ENCODE measurements at places on chromosomes 5 and 9.
A peak's percentile ranks its signal among the peaks of the same experiment; 100 is the strongest.

DNA sequence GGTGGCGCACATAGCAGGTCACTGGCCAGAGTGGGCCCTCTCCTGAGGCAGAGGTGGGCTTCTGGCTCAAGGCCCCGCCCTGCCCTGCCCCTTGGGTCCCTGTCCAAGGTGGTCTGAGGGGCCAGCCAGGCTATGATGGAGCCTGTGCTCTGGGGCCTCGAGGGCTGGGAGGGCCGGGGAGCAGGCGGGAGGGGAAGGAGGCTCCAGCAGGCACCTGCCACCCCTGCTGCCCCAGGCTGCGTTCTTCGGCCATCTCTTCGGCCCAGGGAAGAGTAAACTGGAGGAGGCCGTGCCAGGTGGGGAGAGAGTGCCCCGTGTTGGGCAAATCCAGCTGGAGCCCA is 14.6 kb downstream of the FIBCD1 start:
- no peak for DNase-seq

- no peak for DNase-seq
Measured at GRCh38 chr5:137573376-137573775, 74.2 kb upstream of the SPOCK1 start.

- no peak for DNase-seq
Measured at GRCh38 chr5:52356311-52356918, 431.3 kb upstream of the ITGA1 start.

DNA sequence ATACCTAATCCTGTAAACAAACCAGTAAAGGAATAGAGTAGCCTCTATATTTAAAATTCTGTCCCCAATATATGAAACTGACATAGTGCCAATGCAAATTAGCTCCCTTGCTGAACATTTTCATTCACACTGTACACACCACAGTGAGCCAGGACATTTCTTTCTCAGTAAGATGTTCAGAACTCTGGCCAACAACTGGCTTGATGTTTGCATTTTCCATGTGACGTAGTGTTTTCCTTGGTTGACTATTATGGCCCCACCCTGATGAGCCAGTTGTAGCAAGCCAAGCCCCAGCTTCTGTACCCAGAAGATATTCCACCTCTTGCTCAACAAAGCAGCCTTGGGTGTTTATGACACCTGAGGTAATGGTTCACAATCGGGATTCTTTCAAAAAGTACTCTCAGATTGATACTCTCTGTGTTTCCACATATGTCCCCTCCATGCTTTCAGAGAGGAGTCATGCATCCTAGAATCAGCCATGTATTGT is 17.7 kb upstream of the ANXA1 start:
- no peak for DNase-seq

DNA sequence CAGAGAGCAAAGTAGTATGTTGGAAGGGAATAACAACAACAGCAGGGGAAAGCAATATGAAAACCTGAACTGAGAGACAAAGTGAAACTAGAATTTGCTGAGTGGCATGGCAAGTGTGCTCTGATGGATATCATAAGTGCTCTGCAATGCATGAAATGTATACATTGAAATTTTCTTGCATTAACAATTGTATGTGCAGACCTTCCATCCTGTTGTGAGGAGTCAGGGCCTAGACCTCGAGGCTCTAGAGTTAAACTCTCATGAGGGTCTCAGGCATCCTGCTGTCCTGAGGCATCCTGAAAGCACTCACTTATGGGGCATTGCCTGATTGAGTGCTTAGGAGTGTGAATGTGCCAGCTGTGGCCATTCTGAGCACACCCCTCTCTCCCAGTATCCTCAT is 1.1 kb downstream of the ECM2 start:
- peak; percentile 12 for DNase-seq

DNA sequence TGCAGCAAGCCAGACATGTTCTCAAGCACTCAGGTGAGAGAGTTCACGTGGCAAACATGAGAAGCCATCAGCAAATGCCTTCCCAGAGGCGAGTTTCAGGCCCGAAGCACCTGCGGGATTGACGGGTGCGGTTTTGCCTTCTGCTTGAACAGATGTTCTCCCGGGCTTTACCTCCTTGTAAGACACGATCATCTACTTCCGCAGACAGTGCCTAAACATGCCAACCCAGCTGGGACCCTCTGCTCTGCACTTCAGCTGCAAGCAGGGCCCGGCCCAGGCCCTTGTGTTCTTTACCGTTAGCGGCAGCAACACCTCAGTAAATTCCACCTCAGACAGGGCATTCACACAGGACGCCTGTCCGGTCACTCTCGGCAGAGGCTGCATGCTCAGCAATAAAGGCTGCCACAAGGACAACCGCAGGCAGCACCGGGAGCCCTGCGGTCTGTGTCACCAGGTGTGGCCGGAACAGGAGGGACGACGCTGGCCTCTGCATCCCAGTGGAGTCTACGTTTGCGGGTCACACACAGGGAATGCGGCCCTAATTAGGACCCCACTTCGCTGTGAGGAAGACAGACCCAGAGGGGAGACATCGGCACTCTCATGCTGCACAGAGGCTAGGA is 139.6 kb downstream of the ROR2 start:
- no peak for DNase-seq
